Activated CD8-positive, alpha-beta memory T cell treated with anti-CD3 and anti-CD28 coated beads for 4 hours (primary cell): ENCODE measurements at places on chromosomes 12 and 14.

DNA sequence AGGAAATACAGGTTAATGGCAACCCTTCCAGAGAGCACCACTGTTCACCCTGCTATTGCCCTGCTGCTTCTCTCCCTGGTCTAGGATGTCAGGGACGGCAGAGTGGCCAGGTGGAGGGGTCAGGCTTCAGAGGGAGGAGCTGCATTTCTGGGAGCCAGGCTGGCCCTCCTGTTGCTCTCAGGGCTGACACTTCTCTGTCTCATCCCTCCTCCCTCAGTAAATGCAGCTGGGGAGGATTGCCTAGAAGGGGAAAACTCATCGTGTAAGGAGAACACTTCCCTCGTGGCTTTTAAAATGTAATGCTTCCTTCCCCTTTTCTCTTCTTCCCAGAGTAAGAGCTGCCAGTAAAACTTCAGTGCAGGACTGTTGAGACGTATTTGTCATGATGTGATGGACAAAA, 20.8 kb downstream of the SUSD6 start:
- DNase-seq: no peak

GRCh38 chr14:93317210-93317874, 15.5 kb downstream of the BTBD7 start:
- DNase-seq: no peak

DNA sequence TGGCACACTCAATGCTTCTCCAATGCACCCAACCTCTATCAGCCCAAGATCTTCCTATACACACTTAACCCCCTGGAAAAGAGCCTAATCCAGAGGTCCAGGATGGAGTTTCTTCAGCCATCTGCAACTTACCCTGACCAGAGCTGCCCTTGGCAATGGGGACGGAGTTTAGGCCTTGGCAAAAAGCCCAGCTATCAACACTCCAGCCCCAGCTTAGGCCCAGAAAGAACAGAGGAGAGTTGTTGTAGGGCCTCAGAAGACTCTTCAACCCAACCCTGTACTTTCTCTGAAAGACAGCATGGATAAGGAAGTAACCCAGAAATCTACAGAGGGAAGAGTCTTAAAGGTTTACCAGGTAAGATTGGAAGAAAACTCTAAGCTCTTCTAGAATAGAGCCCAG, 219.3 kb upstream of the PELI2 start:
- DNase-seq: no peak

GRCh38 chr12:80598004-80598606, 109.3 kb upstream of the MYF6 start:
- DNase-seq: no peak

- DNase-seq: no peak
These were observed 377.8 kb downstream of the DPF3 start for GRCh38 chr14:72515779-72516770.

- no peak for DNase-seq
These were observed 2.5 kb upstream of the OR4N2 start for GRCh38 chr14:19801118-19801464.

DNA sequence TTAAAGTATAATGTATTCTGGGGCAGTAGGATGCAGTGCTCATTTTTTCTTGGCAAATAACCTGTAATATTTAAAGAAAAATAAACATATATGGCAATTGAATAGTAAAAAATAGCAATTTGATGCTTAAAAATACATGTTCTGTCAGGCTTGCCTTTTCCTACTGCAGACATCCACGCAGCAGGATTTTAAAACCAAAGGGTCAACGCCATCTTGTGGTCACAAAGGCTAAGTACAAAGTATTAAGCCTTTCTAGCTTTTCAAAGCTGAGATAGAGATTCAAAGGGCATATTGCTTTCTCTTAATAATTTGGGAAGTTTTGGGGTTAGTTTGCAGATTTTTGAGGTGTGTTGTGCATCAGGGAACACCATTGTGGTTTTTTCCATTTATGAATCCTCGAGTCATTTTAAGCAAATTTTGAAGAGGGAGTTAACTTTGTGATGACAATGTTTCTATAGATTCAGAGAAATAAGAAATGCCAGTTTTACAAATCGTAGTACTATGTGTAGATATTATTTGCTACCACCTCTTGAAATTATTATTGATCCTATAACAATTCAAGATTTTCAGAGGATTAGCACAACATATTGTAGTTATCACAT, 4.7 kb upstream of the CCER1 start:
- DNase-seq: no peak

- DNase-seq: no peak
These were observed 57.9 kb downstream of the OTX2 start for GRCh38 chr14:56752428-56752827.

- no peak for DNase-seq
These were observed 2.2 kb upstream of the DUSP16 start for GRCh38 chr12:12564911-12565310.
